EH (cell line): ENCODE measurements at places on chromosomes 13 and 19.
A peak's percentile ranks its signal among the peaks of the same experiment; 100 is the strongest.

DNA sequence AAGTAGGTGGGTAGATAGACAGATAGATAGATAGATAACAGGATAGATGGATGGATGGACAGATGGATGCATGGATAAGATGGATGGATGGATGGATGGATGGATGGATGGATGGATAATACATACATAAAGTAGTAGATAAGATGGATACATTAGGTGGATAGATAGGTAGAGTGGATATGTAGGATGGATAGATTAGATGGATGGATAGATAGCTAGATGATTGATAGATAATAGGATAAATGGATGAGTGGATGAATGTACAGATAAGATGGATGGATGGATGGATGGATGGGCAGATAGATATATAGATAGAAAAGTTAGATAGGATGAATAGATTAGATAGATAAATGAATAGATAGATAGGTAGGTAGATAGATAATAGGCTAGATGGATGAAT lies 2.1 kb downstream of the CYP4F3 start:
- no peak for DNase-seq

GRCh38 chr19:16266586-16266942 lies 58.1 kb upstream of the KLF2 start:
- DNase-seq: no peak

DNA sequence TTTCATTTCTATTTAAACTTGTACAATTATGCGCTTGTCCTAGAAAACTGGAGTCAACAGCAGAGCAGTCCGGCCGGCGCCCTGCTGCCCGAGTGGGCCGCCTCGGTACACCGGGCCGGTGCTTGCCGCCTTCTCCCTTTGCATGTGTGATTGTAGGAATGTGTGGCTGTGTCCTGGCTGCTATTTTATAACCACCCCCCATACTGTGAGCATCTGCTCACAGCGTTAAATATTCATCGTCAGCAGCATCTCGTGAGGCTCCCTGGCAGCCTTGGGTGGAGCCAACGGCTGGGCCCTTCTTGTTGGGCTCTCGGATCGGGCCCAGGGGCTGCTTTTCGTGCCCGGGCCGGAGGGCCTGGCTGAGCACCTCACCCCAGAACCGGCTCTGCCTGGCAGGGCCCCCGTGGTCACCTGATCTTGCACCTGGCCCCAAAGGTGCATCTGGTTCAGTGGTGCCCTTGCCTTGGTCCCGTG lies 10.6 kb downstream of the PIAS4 start:
- no peak for DNase-seq

- no peak for DNase-seq
Observed at GRCh38 chr13:23497191-23497590, 63.7 kb upstream of the SACS start.

GRCh38 chr19:10010247-10010691 lies at the start of gene COL5A3:
Gene COL5A3 (minus strand): TSS chr19:10010504. CDS start chr19:10010385, 119 bp downstream.
- DNase-seq: peak; percentile 83

DNA sequence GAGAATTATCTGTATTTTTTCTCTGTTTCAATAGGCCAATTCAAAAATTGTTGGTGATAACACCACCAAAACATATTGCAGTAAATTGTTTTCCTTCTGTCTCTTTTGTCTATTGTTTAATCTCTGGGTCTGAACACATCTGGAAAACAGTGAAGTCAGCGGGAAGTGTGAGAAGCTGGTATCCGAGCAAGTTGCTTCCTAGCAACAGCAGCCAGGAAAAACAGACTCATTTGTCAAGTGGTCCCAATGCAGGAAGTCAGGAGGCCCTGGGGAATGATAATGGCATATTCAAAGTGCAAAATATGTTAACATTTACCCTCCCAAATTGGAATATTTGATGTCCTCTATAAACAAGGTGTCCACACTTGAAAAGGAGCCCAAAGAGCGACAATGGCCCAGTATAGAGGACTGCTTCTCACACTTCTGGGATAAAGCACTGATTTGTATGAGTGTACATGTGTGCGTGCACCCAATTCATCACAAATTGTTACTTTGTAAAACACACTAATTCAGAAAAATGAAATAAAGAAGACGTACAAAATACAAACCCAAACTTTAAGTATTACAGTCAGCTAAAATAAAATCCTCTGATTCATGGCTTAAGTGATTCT lies 515.0 kb downstream of the TBC1D4 start:
- DNase-seq: no peak

DNA sequence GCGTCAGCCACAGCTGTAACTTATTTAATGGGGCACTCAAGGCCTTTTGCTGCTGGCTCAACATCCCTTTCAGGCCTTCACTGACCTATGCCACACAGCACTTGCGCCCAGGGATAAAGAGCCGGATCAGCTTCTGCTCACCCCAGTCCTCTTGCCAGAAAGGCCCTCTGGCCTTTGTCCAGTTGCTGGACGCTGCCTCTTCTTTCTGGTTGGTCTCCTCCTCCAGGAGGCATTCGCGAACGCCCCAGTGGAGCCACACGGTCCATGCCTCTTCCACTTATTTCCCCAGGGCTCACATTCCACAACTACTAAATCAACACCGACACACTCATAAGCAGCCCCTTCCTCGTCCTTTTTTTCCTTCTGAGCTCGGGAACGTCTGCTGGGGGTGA lies 3.7 kb upstream of the ZNF329 start:
- DNase-seq: peak; percentile 64

GRCh38 chr19:1989513-1990229 lies 25.8 kb downstream of the BTBD2 start:
- DNase-seq: no peak

GRCh38 chr13:51625555-51626345 lies 41.5 kb downstream of the WDFY2 start:
- no peak for DNase-seq

DNA sequence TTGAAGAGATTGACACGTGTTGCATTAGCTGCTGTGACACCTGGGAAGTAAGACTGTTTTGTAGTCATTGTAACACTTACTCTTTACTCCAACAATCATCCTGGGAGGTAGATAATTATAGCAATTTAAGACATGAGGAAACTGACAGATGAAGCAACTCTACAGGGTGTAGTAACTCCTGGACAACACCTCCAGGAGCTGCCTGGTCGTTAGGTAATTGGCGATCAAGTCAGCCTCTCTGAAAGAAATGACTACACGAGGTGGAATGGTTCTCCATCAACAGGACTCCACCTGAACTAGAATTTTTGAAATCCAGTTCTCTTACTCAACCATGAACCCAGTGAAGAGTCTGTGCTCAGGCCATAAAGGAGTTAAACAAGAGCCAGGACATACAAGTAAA lies 43.0 kb upstream of the LRCH1 start:
- no peak for DNase-seq

- DNase-seq: no peak
Observed at GRCh38 chr13:75446874-75447273, 35.1 kb downstream of the TBC1D4 start.

DNA sequence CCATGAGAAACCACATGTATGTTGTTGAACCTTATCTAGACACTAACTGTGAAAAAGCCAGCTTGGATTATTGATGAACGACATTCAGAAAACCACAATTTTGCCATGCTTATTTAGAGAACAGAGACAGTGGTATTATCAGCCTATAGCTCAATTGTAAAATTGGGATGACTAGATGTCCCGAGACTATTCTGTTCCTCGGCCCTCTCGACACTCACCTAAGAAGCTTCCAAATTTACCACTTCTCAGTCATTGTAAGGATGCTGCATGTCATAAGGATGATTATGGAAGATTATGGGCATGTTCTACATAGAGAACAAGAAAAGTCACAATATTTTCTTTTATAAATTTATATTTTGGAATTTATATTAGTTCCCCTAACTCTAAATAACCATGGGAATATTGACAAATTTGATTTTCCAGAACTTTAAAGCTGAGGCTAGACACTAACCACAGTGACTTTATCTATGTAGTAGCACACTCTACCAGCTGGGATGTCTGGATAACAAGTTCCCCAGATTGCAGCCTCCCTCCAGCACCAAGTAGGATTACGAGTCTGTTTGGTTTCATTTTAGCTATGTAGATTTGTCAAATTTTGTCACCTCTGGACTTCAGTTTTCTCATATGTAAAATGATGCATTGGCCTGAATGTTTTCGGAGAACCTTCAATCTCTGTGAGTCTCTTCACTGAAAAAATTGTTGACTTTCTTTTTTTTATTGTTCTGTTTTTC lies 513.6 kb downstream of the IRS2 start:
- peak; percentile 21 for DNase-seq

- no peak for DNase-seq
Observed at GRCh38 chr13:77522444-77522843, 13.1 kb upstream of the SCEL start.

DNA sequence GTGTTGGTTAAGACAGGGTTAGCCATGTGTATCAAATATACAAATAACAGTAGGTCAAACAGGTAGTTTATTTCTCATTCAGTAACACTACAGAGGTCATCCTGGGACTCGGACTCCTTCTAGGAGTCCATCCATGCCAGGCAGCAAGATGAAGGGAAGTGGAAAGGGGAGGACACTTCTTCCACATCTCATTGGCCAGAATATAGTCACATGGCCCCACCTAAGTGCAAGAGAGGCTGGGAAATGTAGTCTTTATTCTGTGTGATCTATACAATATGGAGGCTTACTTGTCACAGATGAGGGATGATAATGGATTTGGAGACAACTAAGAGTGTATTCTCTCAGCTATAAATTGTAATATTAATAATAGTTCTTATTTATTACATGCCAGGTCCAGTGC lies 31.1 kb downstream of the RDH8 start:
- DNase-seq: peak; percentile 42
